Muscle of arm (tissue), 14 donors: ENCODE measurements at places on chromosomes 2 and 18.

DNA sequence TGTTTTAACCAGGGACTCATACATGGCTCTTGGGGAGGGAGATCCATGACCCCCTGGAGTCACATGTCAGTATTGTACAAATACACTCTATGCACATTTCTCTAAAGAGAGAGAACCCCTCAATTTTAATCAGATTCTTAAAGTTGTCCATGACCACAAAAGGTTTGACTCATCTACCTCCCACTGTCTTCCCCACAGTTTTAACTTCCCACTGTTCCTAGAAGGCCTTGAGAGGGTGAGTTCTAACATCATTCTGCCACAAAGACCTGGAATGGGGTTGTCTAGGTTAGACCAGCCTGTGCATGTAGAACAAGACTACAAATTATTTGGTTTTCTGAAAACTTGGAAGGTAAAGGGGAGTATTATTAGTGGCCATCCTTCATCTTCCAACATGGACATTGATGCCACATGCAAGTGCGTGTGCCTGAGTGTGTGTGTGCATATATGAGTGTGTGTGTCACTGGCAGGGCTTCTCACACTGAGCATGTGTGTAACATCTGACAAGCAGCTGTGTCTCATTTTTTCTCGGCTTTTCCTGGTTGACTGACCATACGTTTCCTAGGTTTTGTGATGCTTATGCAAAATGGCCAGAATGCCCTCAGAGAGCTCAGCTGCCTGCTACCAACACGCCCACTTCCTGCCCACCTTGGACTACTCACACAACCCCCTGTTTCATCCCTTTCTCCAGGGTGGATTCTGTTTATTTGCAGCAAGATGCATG, 94.6 kb upstream of the LGALSL start:
- DNase-seq: no peak

GRCh38 chr2:49265471-49265870, 111.2 kb upstream of the FSHR start:
- no peak for DNase-seq

- no peak for DNase-seq
These were observed at the start of gene BCL11A for GRCh38 chr2:60553495-60554073. Gene BCL11A, minus strand, starts transcription at chr2:60553654. Its CDS starts 384 bp downstream, at chr2:60553270.

- no peak for DNase-seq
These were observed 67.3 kb downstream of the CAMKMT start for GRCh38 chr2:44429034-44429433.

DNA sequence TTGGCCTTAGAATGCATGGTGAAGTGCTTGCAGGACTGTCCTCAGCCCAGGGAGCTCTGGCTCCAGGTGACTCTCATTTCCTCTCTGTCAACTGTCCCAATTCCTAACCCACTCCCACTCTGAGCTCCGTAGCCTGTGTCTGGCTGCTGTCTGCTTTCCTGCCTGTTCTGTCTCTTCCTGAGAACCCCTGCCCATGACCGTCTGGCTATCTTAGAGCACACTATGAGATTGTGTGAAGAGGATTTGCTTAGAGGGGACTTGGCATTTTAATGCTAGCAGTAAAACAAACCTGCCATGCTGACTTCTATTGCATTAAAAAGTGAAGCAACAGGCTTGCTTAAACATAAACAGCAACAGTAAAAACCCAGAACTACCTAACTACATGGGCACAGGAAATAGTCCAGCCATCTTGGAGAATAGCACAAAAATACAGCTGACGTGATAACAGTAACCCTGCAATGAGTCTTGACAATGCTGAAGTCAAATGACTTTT, 234.7 kb downstream of the PRKCE start:
- no peak for DNase-seq

DNA sequence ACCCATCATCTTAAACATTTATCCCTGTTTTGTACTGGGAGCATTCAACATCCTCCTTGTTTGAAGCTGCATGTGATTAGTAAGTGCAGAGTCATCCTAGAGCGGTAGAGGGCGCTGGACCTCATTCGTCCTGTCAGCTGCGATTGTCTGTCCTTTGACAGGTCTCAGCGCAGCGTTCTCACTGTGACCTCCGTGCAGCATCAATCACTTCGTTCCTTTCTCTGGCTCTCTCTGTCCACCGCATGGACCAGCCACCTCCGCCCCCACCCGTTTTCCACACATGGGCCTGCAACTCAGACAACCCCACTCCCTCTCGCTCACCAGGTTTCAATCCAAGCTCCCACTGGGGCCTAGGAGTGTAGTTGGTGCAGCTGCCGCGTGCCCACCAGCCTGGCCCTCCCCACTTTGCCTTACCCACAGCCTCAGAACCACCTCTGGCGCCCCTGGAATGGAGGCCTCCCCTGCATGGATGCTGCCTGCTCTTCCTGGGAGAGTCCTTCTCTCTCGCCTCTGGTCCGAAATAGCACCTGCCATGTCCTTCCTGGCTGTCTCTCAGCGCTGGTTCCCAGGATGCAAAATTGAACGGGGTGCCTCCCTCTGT, 90.5 kb downstream of the NDUFA10 start:
- DNase-seq: peak; percentile 72

DNA sequence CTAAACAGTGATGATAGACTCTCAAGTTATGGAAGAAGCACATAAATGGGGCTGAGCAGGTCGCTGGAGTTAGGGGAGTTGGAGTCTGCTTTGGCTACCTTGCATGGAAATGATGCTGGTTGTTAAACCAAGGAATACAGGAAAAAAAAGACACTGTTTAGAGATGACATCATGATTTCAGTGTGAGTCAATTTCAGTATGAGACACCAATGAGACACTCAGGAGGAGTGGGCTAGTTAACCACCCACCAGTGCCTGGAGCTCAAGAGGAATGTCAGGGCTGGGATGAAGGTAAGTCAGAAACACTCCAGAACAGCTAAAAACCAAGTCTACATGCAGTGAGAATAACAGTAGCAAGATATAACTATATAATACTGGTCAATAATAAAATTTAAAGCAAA, 303.6 kb downstream of the SOX11 start:
- no peak for DNase-seq

- peak; percentile 45 for DNase-seq
These were observed 95.2 kb upstream of the GULP1 start for GRCh38 chr2:188196343-188197008.

GRCh38 chr2:170241756-170242155, 63.8 kb downstream of the MYO3B start:
- DNase-seq: no peak

GRCh38 chr18:12257996-12258718, 4.0 kb downstream of the CIDEA start:
- DNase-seq: no peak

GRCh38 chr2:134368009-134368817, 114.3 kb downstream of the MGAT5 start:
- no peak for DNase-seq

- no peak for DNase-seq
These were observed 13.5 kb upstream of the TFCP2L1 start for GRCh38 chr2:121298476-121298875.

DNA sequence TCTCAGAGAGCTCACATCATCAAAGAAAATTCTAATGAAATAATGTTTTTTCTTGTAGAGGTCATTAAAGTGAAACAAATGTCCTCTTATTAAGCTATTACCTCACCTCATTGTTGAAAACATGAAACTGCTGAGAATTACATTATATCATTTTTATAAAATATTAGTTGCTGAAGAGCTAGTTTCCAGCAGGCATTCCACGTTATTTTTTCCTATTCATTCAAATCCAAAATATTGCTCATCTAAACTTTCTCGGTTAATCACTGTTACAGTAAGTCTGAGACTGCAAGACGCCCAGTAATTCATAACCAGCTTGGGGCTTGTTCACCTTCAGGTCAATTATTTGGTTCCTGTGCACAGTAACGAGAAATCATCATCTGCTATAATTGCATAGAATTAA, 138.5 kb upstream of the RASGRP3 start:
- DNase-seq: peak; percentile 24

DNA sequence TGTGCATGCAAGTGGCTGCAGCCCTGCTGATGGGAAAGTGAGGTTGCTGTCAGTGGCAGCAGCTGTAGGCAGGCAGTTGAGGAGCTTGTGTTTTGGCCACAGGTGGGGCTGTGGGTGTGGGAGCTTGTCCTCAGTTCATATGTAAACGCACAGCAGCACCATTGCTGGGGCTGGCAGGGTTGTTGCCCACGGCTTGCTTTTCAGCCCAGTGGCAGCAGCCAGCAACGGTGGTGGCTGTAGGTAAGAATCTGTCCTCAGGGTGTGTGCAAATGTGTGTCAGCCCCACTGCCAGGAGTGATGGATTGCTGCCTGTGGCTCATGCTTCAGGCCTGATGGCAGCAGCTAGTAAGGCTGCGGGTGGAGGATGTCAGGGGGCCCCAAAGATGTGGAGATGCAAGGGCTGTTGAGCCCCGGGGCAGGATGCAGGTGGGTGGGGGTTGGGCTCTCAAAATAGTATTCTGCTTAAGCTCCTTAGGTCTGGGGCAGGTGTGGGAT, 141.3 kb upstream of the THUMPD2 start:
- no peak for DNase-seq

- DNase-seq: no peak
These were observed 68.7 kb downstream of the NETO1 start for GRCh38 chr18:72799106-72799505.

GRCh38 chr2:171319164-171319810, 114.5 kb downstream of the METTL8 start:
- no peak for DNase-seq

DNA sequence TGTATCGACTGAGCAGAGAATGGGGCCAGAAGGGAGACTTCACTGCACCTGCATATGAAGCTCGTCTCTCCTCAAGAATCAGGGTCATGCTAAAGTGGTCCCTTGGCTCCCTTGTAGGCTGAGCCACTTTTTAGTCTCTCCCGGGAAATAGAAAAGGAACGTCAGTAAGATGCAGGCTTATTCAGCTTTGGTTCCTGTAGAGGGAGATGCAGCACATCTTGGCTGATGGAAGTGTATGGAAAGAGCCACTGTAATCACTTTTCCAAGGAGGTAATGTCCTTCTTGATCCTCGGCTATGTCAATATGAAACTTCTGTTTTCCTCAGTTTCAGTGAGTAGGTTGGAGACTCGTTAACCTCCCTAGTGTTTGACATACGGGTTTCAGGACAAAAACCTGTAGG, 235.2 kb downstream of the GCA start:
- no peak for DNase-seq

- no peak for DNase-seq
These were observed 214.3 kb downstream of the RIT2 start for GRCh38 chr18:42901161-42901560.

- no peak for DNase-seq
These were observed 4.3 kb downstream of the ITPRIPL1 start for GRCh38 chr2:96329456-96329855.

DNA sequence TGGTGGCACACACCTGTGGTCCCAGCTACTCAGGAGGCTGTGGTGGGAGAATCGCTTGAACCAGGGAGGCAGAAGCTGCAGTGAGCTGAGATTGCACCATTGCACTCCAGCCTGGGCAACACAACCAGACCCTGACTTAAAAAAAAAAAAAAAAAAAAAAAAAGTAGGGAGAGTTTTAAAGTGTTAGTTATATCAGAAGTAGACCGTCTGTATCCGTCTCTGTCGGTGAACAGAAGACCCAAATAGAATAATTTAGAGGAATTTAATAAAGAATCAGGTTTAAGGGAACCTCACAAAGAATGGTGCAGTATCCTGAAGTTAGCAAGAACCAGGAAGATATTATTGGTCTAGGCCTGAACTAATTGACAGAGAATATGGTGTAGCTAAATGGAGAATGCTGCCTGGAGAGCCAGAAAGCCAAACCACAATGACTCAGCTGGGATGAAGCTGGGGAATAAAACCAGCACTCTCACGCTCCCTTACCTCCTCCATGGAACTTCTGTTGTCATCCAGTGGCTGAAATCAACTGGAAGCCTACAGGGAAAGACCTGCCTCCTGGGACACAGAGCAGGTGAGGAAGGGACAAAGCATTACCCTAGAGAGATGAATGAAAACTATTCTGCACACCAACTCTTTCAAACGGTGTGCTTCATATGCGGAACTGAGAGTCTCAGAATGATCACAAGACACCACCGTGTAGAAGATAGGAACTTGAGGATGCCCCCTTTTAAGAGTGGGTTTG, 39.1 kb upstream of the PLEKHM3 start:
- no peak for DNase-seq

DNA sequence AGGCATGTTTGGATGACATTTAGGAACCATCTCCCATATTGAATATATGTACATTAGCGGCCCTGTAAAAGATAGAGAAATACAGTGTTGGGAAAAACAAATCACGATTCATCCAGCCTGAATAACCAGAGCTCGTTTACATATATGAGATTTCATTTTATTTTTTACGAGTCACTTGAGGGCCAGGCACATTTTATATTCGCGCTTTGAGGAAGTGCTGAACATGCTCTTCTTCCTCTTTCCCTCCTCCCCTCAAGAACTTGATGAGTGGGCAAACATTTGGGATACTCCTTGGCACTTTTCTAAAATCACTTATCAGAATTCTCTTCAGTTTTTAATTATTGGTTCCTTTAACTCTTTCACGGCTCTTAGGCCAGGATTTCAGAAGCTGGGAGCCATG, 268.0 kb upstream of the TANK start:
- no peak for DNase-seq

- DNase-seq: no peak
These were observed 778 bp downstream of the MFSD2B start for GRCh38 chr2:24010477-24011249.

GRCh38 chr2:193963472-193964119, 1693.4 kb upstream of the SLC39A10 start:
- DNase-seq: peak; percentile 4

GRCh38 chr2:238724728-238725127, 123.2 kb upstream of the TWIST2 start:
- DNase-seq: no peak

DNA sequence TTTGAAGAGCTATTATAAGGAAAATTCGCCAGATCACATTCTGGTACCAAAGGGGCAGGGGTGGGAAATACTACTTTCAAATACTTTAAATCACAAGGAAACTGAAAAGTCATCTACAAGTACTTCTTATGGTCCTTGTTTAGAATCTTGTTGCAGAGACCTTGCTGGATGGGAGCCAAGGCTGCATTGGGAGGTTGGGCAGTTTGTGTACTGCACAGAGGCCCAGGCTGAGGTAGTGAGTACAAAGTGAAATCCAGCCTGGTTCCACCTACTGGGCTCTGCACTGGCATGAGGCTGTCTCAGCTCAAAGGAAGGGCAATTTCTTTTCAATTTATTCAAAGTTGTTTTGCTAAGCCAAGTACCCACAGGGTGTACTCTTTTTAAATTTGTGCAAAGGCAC, 140.3 kb upstream of the DLX2 start:
- no peak for DNase-seq

- DNase-seq: no peak
These were observed 12.0 kb downstream of the PSMD1 start for GRCh38 chr2:231068525-231069222.
